Activated naive CD8-positive, alpha-beta T cell treated with anti-CD3 and anti-CD28 coated beads for 36 hours (primary cell): ENCODE measurements at places on chromosomes 4 and X.

- H3K36me3 ChIP-seq = no peaks in the 10 kb centered on the region
- no peak overlapping the region for H3K4me3 ChIP-seq
- H3K27ac ChIP-seq = no peak overlapping the region
- DNase-seq = no peak
- H3K27me3 ChIP-seq = peaks cover 8% of the 10 kb centered on the region
- no peaks in the 10 kb centered on the region for H3K4me1 ChIP-seq
These were observed 273.0 kb downstream of the ARHGAP24 start for GRCh38 chr4:85747882-85748491.

DNA sequence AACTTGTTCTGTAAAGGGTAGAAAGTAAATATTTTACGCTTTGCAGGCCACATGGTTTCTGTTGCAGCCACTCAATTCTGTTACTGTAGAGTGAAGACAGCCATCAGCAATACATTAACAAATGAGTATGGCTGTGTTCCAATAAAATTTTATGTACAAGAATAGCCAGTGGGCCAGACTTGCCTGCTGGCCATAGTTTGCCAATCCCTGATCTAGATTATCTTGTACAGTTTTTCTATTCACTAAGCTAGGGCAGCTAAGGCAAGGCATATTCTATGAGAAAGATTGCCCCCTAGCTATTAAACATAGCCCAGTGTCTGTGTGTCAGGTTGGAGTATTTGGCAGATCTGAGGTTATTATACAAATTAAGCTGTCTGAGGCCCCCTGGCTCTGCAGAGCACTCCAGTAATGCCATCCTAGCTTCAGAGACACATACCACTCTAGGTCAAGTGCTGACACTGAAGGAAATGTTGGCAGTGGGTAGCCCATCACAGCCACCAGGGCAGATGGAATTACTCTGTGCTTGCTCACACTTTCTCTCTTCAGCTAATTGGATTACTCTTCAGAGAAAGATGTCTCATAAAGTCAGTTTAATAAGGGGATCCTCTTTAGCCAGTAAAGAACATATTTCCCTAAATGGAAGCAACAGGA, 40.7 kb downstream of the MTTP start:
- no peak overlapping the region for H3K27ac ChIP-seq
- H3K36me3 ChIP-seq = no peaks in the 10 kb centered on the region
- H3K27me3 ChIP-seq = peaks cover 28% of the 10 kb centered on the region
- H3K4me1 ChIP-seq = no peaks in the 10 kb centered on the region
- no peak overlapping the region for H3K4me3 ChIP-seq
- DNase-seq = no peak

GRCh38 chr4:175509320-175509719, 302.7 kb downstream of the GPM6A start:
- no peaks in the 10 kb centered on the region for H3K36me3 ChIP-seq
- no peaks in the 10 kb centered on the region for H3K27me3 ChIP-seq
- no peaks in the 10 kb centered on the region for H3K4me1 ChIP-seq
- DNase-seq = no peak
- H3K27ac ChIP-seq = no peak overlapping the region

GRCh38 chr4:128249787-128250668, 37.6 kb downstream of the PGRMC2 start:
- H3K27ac ChIP-seq = no peak overlapping the region
- peaks cover 3% of the 10 kb centered on the region for H3K27me3 ChIP-seq
- peaks cover 1% of the 10 kb centered on the region for H3K36me3 ChIP-seq
- H3K4me3 ChIP-seq = no peak overlapping the region

GRCh38 chr4:186134257-186134656, 29.8 kb downstream of the FAM149A start:
- no peak for DNase-seq
- peaks cover 3% of the 10 kb centered on the region for H3K27me3 ChIP-seq
- H3K4me1 ChIP-seq = peaks cover 12% of the 10 kb centered on the region
- H3K27ac ChIP-seq = no peak overlapping the region
- no peaks in the 10 kb centered on the region for H3K36me3 ChIP-seq
- H3K4me3 ChIP-seq = no peak overlapping the region

- H3K4me1 ChIP-seq = peaks cover 13% of the 10 kb centered on the region
- peaks cover 3% of the 10 kb centered on the region for H3K27me3 ChIP-seq
- DNase-seq = no peak
- H3K4me3 ChIP-seq = no peak overlapping the region
These were observed 15.5 kb upstream of the RBBP7 start for GRCh38 chrX:16885628-16886027.

DNA sequence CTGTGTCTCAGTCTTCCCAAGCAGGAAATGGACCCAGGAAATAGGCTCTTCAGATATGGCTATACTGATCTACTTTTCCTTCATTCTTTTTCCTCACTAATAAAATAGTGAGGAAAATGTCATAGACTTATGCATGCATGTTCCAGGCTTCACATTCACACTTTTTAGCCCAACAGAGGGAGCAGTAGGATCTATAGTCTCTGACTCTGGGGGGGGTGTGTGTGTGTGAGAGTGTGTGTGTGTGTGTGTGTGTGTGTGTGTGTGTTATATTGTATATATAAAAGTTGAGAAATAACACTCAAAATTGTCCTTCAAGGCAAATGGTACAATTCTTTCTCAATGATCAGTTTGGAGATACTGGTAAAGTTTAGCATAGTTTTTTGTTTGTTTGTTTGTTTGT, 297.2 kb upstream of the GALNT7 start:
- H3K4me1 ChIP-seq = no peaks in the 10 kb centered on the region
- DNase-seq = no peak
- H3K36me3 ChIP-seq = no peaks in the 10 kb centered on the region
- H3K27ac ChIP-seq = no peak overlapping the region
- no peak overlapping the region for H3K4me3 ChIP-seq

GRCh38 chr4:28462766-28463700, 1602.4 kb downstream of the STIM2 start:
- H3K36me3 ChIP-seq = no peaks in the 10 kb centered on the region
- H3K4me1 ChIP-seq = no peaks in the 10 kb centered on the region
- H3K4me3 ChIP-seq = no peak overlapping the region
- DNase-seq = no peak

GRCh38 chrX:131985526-131986049, 37.5 kb upstream of the STK26 start:
- peaks cover 45% of the 10 kb centered on the region for H3K4me1 ChIP-seq
- no peak for DNase-seq
- peak overlapping the region; percentile 88 for H3K27ac ChIP-seq
- H3K36me3 ChIP-seq = peaks cover 6% of the 10 kb centered on the region
- H3K4me3 ChIP-seq = peak overlapping the region; percentile 29
- H3K27me3 ChIP-seq = no peaks in the 10 kb centered on the region

- H3K4me1 ChIP-seq = peaks cover 4% of the 10 kb centered on the region
- peaks cover 3% of the 10 kb centered on the region for H3K36me3 ChIP-seq
- H3K4me3 ChIP-seq = no peak overlapping the region
These were observed 283.6 kb downstream of the RPA4 start for GRCh38 chrX:97167333-97167732.

DNA sequence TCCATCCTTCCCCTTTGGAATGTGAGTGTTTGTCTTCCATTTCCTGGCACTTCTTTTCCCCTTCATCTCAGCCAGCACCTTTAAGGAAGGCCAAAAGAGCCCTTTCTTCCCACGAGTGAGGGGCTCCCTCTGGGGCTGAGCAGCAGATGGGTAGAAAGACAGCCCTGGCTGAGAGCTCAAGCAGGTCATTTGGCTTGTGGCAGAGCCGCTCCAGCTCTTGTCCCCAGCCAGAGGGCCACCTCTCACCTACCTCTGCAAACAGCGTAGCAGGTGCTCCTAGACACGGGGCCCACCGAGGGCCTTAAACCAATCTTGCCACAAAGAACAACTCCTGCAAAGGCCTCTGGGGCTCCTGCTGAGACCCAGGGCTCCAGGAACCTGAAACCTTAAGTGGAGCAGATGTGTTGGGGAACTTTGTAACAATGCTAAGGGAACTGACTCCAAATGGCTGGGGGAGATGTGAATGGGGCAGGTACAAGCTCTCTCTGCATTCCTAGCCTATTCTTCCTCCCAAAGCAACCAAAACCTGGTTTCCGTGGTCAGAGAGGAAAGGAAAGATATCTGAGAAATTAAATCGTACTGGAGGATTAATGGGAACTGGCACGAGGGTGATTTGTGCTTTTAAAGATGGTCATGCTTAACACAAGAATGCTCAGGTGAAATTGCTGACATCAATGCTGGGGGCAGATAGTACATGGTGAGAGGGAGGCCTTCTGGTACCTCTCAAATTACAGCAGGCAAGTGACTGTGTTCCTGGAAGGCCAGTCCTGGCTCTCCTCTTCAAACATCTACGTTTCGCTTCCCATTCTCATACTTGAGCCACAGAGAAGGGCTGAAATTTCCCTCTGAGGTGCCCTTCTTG, 27.0 kb downstream of the TFDP3 start:
- no peaks in the 10 kb centered on the region for H3K27me3 ChIP-seq
- no peak for DNase-seq
- no peak overlapping the region for H3K27ac ChIP-seq
- H3K4me3 ChIP-seq = no peak overlapping the region
- no peaks in the 10 kb centered on the region for H3K36me3 ChIP-seq

- no peak overlapping the region for H3K4me3 ChIP-seq
- H3K36me3 ChIP-seq = no peaks in the 10 kb centered on the region
- no peaks in the 10 kb centered on the region for H3K4me1 ChIP-seq
- no peaks in the 10 kb centered on the region for H3K27me3 ChIP-seq
These were observed 5.9 kb upstream of the MAGEC3 start for GRCh38 chrX:141832247-141832646.

GRCh38 chrX:154428176-154429171, at the start of gene ATP6AP1:
Gene ATP6AP1 (plus strand): TSS chrX:154428677. CDS start chrX:154428693, 16 bp downstream.
- peaks cover 13% of the 10 kb centered on the region for H3K4me1 ChIP-seq
- H3K27ac ChIP-seq = peak within 1 kb of the TSS; percentile 42
- peak within 1 kb of the TSS; percentile 79 for H3K4me3 ChIP-seq
- peak; percentile 91 for DNase-seq

DNA sequence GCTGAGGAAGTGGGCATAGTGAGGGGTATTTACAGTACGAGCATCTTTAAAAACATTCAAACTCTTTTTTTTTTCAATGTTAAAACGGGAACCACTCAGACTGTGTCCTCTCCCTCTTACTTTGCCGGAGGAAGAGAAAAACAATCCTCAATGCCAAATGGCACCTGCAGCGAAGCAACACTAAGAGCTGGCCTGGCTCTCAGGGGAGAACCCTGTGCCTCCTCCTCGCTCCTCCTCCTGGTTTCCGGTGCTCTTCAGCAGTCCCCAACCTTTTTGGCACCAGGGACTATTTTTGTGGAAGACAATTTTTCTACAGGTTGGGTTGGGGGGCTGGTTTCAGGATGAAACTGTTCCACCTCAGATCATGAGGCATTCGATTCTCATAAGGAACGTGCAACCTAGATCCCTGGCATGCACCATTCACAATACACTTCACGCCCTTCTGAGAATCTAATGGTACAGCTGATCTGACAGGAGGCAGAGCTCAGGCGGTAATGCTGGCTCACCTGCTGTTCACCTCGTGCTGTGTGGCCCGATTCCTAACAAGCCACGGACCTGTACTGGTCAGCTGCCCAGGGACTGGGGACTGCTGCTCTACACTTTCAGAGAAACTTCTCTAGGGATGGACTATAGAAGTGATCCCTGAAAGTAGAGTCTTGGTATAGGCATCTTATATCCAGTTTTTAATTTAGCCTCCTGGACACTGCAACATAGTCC, 404.1 kb downstream of the RAPGEF2 start:
- H3K4me1 ChIP-seq = no peaks in the 10 kb centered on the region
- peaks cover 13% of the 10 kb centered on the region for H3K27me3 ChIP-seq
- no peak overlapping the region for H3K27ac ChIP-seq
- H3K36me3 ChIP-seq = no peaks in the 10 kb centered on the region
- no peak overlapping the region for H3K4me3 ChIP-seq

DNA sequence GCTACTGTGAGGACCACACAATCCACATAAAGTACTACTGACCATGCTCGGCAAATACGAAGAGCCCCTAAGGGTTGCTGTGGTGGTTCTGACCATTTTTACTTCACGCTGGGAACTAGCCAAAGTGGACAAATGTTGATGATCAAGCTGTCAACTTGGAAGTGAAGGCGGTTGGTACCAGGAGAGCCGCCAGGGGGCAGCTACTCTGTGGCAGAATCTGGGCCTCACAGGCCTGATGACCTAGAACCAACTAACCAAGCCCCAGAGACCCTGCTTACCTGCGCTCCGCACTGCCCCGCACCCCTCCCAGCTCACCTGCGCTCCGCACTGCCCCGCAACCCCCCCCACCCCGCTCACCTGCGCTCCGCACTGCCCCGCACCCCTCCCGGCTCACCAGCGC, 5.6 kb downstream of the GAK start:
- peaks cover 59% of the 10 kb centered on the region for H3K4me1 ChIP-seq
- no peak for DNase-seq
- H3K27me3 ChIP-seq = no peaks in the 10 kb centered on the region
- H3K4me3 ChIP-seq = no peak overlapping the region
- no peak overlapping the region for H3K27ac ChIP-seq
- peaks cover 16% of the 10 kb centered on the region for H3K36me3 ChIP-seq

GRCh38 chr4:147518086-147518485, 37.2 kb downstream of the EDNRA start:
- H3K27me3 ChIP-seq = peaks cover 4% of the 10 kb centered on the region
- H3K4me3 ChIP-seq = no peak overlapping the region
- peaks cover 2% of the 10 kb centered on the region for H3K4me1 ChIP-seq
- H3K27ac ChIP-seq = no peak overlapping the region
- H3K36me3 ChIP-seq = no peaks in the 10 kb centered on the region

- no peaks in the 10 kb centered on the region for H3K27me3 ChIP-seq
- no peak for DNase-seq
- no peaks in the 10 kb centered on the region for H3K36me3 ChIP-seq
- no peak overlapping the region for H3K27ac ChIP-seq
- H3K4me3 ChIP-seq = no peak overlapping the region
These were observed 61.7 kb upstream of the RELL1 start for GRCh38 chr4:37747772-37748330.

DNA sequence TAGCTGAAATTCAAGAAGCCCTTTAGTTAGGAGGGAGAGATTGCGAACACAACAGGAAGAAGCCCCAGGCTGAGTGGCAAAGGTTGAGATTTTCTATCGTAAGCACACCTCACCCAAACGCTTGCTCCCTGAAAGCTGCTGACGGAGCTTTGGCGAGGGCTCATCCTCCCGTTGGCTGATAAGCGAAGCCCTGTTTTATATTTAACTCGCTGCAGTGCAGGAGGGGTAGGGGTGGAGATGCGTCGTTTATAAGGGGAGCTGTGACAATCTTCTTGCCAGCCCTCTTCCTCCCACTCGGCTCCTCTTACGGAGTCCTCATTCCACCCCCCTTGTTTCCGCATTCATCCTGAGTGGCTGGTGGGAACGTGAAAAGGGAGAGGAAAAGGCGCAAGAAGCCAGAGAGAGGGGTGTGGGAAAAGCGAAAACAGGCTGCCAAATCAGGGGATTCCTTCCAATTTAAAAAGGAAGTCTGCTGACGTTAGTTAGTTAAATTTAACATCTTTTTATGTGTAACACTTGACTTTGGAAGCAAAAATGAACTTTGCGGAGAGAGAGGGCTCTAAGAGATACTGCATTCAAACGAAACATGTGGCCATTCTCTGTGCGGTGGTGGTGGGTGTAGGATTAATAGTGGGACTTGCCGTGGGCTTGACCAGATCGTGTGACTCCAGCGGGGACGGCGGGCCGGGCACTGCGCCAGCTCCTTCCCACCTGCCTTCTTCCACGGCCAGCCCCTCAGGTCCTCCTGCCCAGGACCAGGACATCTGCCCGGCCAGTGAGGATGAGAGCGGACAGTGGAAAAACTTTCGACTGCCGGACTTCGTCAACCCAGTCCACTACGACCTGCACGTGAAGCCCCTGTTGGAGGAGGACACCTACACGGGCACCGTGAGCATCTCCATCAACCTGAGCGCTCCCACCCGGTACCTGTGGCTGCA, at the start of gene ENPEP:
TSS of gene ENPEP (plus strand) at position 275 of the 938 bp plus-strand sequence. CDS start at position 535, 260 bp downstream.
- H3K4me3 ChIP-seq = no peak within 1 kb of the TSS
- H3K27ac ChIP-seq = no peak within 1 kb of the TSS
- H3K4me1 ChIP-seq = no peaks in the 10 kb centered on the region
- H3K36me3 ChIP-seq = no peaks in the 10 kb centered on the region
- peaks cover 16% of the 10 kb centered on the region for H3K27me3 ChIP-seq
- no peak for DNase-seq
